ENCODE measurements at places on chromosomes 2 and 18.

- no peak for DNase-seq
Measured at GRCh38 chr18:3114451-3114850, 101.5 kb upstream of the LPIN2 start.

GRCh38 chr2:26619096-26619495, 22.1 kb downstream of the CIB4 start:
- no peak for DNase-seq

DNA sequence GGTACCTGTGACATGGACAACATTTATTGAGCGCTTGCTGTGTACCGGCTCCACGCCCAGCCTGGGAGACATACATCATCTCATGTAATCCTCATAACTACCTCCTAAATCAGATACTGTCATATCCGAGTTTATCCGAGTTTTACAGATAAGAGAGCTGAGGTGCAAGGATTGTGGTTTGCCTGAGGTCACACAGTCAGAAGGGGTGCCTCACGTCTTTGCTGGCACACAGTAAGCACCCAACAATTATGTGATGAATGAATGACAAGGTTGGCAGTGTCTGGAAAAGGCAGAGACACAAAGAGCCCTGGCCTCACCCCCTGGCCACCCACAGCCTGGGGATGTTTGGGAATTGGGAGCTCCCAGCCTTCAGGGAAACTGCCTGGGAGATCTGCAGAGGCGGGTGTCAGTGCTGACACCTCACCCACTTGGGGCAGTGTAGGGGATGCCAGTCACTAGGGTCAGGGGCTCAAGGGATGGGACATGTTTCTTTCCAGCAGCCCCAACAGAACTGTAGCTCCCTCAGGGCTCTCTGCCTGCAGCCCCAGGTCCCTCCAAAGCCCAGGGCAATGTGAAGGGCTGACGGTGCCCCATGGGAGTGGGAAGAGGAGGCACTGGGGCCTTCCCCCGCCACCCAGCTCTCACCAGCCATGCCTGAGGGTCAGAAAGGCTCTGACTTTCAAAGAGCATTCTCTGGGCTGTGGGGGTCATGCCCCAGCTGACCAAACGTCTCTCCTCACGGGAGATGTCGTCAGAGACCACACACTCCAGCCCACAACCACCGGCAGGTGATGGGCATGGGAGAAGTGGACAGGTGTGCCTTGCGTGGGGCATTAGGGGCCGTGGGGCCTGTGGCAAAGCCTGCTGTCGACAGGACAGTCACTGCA, 157.5 kb downstream of the ZFP36L2 start:
- DNase-seq = no peak

DNA sequence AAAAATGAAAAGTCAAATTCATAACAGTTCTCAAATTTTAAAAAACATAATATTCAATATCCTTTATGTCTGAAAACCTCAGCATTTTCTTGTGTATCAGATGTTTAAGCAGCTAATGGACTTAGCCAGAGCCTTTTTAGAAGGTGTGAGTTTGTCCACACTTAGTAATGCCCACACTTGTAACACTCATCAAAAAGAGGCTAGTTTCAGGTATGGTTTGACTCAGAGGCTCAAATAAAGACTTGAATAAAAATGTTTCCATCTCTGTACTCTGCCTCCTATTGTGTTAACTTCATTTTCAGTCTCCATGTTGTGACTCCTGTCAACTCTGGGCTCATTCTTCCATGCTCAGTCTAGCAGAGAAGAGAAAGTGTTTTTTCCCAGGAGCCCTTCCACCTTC, 311.6 kb downstream of the IRS1 start:
- no peak for DNase-seq

DNA sequence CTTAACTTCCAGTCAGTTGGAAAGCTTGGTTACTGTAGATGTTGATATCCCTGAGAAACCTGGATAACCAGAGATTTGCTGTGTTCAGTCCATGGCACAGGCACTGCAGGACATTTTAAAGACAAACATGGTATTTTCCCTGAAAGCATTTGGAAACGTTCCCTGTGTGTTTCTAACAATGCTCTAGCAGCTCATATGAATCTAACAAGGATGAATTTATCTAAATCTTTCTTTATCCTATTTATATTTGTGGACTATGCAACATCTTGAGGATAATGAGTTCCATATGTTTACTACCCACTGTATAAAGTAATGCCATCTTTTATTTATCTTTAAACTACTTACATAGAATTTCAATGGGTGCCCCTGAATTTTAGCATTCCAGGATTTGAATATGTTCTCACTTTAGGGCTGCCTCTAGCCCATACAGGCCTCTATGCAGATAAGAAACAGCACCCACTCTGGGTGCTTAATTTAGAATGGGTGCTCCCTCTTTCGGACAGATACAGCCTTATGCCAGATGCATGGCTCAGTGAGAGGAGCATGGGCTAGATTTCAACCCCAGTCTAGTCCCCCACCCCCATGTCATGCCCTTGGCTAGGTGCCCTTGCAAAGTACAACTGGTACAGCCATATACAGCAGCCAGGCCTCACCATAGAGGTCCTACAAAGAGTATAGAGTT, 50.6 kb upstream of the NEMP2 start:
- DNase-seq = no peak

GRCh38 chr18:8519102-8519501, 90.1 kb upstream of the RAB12 start:
- no peak for DNase-seq

DNA sequence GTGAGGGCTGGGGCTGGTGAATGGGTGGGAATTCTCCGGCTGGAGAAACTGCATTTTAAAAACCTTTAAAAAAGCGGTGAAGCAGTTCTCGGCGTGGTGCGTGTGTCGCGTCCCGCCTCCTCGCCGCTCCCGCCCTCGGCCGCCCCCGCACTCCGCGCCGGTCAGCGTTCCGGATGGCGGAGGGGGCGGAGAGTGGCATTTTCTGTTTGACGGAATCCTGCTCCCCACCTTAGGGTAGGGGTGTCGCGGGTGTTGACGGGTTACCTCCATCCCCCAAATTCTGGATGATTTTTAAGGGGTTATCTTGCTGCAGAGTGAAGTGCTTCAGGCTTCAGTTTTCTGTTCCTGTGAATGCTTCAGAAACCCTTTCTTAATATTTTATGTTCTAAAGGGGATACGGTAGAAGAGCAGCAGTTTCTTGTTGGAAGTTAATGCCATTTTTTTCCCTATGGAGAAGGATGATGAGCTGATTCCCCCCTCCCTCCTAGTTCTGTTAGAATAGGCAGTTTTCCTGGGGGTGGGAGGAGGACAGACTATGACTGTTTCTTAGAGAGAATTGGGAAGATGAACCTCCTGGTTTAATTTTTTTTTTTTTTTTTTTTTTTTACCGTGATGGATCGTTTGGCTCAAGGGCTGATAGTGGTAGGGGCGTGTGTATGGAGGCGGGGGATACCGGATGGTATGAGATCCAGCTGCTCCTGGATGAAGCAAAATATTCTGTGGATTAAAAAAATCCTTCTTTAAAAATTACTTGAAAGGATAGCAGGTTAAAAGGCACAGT, 756 bp downstream of the ABI2 start:
- peak; percentile 26 for DNase-seq

GRCh38 chr2:6113786-6114185, 421.6 kb downstream of the SOX11 start:
- no peak for DNase-seq

GRCh38 chr2:43239981-43240765, 13.8 kb upstream of the ZFP36L2 start:
- no peak for DNase-seq

DNA sequence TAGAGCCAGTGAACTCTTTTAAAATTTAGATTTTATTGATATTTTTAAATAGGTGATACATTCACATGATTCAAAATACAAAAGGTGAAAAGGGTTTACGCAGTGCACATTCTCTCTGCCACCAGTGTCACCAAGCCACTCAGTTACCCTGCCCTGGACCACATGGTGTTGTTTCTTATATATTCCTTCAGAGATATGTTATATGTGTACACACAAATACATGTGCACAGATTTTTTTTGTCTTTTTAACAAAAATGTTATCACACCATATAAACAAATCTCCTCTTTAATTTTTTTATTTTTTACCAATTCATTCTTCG, 26.2 kb downstream of the SERPINB4 start:
- no peak for DNase-seq

All from NCI-H460 (cell line).